T-cell (primary cell): ENCODE measurements at places on chromosomes 2 and 18.
A peak's percentile ranks its signal among the peaks of the same experiment; 100 is the strongest.

DNA sequence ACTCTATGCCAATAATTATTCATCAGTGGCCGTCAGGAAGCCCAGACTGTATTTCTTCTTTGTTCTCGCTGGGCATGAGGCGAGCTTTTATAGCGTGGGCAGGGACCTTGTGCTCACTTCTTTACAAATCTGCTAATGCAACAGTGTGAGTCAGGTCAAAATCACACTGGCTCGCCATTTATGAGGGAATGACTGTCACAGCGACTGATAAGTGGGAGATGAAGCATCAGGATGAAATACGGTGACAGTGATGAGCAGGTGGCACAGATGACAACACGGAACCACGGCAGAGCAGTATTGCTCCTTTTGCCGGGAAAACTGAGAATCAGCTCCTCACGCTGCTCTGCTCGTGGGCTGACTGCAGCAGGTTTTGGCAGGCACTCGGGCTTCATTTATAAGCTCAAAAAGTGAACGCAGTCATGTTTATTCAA, 20.5 kb downstream of the TYMS start:
- no peak for DNase-seq

DNA sequence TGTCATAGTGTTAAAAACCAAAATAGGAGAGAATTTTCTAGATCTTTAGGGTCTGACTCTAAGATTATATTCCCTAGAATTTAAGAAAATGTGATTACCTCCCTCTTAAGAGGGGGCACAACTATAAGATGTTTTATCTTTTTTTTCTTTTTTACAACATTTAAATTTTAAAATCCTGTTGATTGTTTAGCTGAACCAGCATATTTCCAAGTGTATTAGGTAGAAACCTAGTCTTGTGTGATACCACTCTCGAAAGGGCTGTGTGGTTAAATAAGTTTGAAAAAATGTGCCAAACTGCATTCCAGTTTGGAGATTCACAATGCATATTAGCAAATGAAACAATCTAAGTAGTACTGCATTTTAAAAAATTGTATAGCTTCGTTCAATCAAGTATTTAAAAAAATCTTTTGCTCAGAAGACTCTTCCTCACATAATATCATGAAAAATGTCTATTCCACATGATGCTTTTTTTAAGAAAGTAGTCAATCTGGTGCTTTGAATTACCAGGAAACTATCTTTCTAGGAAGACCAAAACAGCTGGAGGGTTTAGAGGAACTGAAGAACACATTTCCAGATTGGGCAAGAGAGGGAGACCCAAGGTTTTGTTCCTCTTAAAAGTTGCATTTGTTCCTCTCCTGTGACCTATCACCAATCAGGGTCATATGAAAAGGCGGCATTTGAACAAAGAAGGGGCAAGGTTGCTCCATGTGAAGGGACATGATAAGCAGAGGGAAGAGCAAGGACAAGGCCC, 98.8 kb downstream of the DPP4 start:
- DNase-seq, result no peak

DNA sequence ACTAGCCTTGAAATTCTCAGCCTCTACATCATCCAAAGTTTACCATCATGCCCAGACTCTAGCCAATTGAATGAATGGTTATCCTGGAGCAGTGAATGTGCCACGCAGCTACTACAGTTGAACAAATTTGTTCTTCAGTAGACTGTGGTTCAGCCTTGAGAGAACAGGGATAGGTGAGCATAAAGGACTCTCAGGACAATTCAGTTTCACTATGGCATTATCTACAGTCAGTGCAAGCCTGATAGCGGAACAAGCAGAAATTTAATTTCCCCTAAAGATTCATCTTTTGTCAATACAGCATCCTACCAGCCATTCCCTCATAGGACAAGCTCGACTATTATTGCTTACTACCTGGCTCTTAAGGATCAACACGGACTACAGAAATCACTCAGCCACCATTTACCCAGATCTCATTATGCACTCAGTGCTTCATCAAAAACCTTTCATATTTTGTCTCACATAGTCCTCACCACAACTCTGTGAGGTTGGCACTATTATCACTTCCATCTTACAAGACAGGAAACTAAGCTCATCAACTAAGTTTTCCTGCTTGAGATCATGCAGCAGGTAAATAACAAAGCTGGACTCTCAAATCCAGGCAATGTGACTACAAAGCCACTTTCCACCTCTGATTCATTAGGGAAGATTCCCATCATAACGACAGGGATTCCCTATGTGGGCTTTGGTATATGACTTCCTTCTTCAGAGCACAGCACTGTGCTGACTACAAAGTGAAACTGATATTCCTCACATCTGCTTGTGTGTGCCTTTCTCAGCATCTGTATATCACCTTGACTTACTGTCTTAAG, 181.5 kb upstream of the ACVR2A start:
- DNase-seq, result peak; percentile 8

- DNase-seq, result no peak
These were observed 95.8 kb downstream of the VSNL1 start for GRCh38 chr2:17636257-17636656.

DNA sequence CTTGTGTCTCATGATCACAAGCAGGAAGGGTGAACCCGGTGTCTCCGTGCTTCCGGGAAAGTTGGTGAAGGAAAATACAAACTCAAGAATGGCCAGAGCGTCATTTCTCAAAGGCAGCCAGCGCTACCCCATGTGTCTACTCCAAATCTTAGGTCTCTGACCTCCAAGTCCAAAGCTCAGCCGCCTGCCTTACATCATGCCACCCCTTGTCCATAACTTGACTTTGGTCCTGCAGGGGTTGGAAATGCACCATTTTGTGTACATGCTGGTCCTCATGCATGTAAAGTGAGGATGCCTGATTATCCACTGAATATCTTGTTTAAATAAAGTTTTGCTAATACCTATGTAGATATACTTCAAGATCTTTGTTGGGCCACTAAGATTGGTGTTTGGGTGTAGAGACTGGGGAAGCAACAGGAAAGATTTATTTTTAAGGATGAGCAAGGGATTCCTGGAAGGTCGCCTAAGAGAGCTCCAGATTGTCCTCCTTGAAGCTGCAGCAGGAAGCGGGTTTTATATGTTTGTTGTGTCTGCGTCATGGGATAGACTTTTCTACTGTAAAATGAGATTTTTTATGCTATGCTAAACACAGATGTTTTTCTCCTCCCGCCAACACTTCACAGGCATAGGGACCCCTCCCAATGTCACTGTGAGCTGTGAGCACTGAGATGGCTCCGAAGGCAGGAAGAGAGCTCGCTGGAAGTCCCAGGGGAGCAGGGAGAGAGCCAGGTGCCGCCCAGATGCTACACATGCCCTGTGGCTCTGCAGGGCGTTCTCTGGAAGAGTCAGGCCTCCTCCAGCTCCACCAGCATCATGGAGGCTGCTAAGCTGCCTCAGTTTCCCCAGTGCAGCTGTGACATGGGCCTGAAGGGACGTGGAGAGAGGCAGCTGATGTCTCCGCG, 176.2 kb upstream of the HDAC4 start:
- DNase-seq, result no peak

- no peak for DNase-seq
These were observed 640 bp downstream of the SPTBN1 start for GRCh38 chr2:54456612-54457322.

GRCh38 chr2:57177176-57177575, 869.4 kb upstream of the VRK2 start:
- DNase-seq, result no peak

DNA sequence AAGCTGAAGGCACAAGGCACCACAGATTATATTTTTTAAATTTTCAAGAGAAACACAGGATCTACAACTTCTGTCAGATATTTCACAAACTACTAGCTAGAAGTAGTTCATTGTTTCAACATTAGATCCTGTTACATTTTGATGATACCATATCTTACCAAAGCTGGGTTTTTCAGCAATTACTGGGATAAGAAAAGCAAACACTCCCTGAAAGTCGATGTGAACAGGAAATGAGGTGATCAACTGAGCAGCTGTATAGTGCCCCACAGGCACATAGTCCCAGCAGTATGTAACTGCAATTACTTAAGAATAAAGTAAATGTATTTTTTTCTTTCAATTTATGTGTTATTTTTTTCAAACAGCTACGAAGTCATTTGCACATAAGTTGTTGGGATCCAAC, 103.5 kb downstream of the DNER start:
- no peak for DNase-seq

DNA sequence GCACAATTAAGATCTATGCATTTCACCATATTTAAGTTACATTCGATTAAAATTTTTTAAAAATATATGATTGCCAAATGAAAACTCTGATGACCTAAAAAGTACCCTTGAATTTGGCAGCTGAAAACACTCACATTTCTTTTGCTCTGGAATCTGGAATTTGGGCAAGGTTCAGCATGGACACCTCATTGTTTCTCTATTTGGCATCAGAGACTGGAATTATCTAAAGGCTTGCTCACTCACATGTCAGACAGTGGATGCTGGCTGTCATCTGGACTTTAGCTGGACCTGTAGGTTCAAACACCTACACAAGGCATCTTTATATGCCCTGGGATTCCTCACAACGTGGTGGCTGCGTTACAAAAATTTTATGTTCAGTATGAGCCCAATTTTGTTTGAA, 16.1 kb downstream of the MBOAT2 start:
- DNase-seq, result no peak

DNA sequence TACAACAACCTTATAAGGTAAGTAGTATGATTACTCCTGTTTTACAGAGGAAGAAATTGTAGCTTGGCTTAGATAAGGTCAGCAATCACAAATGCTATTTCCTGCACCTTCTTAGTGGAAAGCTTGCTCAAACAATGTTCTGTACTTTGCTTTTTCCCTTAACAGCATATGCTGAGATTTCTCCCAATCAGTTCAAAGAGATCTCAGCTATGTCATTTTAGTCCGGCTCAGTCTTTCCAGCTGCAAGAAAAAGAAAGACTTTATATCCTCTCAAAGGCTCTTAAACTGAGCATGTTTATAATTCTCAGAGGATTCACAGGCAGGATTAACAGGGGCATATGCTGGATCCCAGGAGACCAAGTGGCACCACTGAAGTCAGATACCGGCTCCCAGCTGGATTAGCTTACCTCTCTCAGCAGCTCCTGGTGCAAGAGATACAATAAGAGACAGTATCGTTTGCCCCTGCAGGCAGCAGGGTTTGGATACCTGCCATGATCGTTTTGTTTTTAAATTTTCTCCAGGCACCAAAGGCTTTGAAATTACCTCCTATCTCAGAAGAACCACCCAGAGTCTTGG, 29.5 kb downstream of the KIAA2012 start:
- DNase-seq, result no peak

DNA sequence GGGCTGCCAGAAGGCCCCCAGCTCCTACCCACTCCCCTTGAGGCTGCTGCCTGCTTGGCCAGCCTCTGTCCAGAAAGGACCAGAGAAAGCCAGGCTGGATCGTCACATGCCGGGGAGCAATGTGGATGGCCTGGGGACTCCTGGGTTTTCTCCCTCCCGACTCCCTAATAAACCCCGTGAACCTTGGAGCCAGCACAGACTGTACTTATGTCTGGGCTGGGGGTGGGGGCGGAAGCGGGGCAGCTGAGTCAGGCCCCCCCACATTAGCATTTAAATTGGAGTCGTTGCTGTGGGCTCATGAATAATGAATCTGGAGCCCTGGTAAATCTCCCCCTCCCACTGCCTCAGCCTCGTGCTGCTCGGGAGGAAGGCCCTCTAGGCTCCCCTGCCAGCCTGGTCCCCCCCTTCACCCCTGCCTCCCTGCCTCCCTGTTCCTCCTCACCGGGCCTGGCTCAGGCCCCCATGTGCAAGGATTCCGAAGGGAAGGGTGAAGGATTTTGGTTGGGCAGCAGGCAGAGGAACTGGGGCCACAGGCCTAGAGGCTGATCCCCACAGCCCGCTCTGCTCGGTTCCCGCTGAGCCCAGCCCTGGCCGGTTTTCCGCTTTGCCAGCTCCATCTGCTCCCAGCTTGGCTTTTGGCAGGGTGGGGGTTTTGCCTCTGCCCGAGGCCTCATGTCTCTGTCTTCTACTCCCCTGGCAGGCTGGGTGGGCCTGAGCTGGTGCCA, 7.3 kb upstream of the ASIC4 start:
- no peak for DNase-seq

DNA sequence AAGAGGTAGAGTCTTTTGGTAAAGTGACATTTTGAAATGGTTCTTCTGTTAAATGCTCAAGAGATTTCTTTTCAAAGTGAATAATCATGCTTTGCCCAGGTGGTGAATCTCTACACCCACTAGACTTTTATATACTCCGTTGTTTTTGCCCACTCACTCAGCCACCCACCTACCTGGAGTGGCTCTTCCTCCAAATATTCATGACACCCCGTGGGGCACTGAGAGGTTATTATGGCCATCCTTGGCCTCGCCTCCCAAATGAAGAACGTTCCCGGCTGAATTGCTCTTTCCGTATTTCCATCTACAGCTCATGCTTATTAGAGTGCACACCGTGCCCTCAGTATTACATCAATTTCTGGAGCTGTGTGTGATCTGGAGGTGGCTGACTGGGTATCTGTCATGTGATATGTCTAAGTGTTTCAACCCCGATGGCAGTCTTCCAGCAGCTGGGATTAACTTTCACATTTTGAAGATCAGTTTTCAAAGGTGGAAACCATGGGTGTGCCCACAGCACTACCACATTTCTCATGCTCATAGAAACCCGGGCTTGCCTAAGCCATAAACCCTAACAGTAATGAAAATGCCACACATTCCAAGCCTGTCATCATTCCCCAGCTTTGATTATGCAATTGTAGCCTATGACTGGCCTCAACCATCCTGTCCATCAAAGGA, 406.6 kb upstream of the MMADHC start:
- no peak for DNase-seq

- no peak for DNase-seq
These were observed 171.0 kb upstream of the STON1 start for GRCh38 chr2:48358982-48359381.

DNA sequence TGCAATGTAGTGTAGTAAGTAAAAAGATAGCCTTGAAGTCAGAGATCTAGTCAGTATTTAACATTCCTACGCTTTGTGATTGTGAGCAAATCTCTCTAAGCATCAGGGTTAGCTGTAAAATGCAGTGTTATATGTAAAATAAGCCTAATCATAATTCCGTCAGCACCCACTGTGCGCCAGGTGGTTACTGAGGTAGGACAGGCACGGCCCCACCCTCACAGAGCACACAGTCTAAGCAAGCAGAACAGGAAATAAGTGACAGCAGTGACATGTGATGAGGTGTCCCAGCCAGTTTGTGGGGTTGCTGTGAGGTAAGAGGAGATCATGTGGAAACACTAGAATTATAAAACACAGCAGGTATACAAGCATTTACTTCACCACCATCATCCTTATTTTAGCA, 267.1 kb downstream of the ICOS start:
- DNase-seq, result no peak

GRCh38 chr2:47964722-47965434, 58.6 kb upstream of the FBXO11 start:
- DNase-seq, result no peak

GRCh38 chr2:172998547-172999272, 76.9 kb upstream of the MAP3K20 start:
- no peak for DNase-seq
